ENCODE measurements at places on chromosomes 7 and 10. TPM values are rescaled to one million over a fixed set of nuclear protein-coding genes. Genes with fewer than 3 reads are reported as not detected.

LRRD1 gene
- total RNA-seq, result under 0.01 TPM

CHRM2 gene
- total RNA-seq, result not detected

ADCY1 gene
- total RNA-seq, result 0.67 TPM

ACBD7 gene
- 0.65 TPM for total RNA-seq

SPDYE6 gene
- 0.33 TPM for total RNA-seq

UTF1 gene
- not detected for total RNA-seq

RSBN1L gene
- 12.3 TPM for total RNA-seq

PBLD gene
- total RNA-seq, result 4.6 TPM

GPC2 gene
- total RNA-seq, result 6.5 TPM

TAS2R3 gene
- 0.98 TPM for total RNA-seq

ACTA2 gene
- total RNA-seq, result 16.3 TPM

THNSL1 gene
- total RNA-seq, result 2.0 TPM

ACTR3C gene
- 0.67 TPM for total RNA-seq

CPA4 gene
- 0.29 TPM for total RNA-seq

SBDS gene
- total RNA-seq, result 77.1 TPM

BMS1 gene
- 22.2 TPM for total RNA-seq

FIGNL1 gene
- total RNA-seq, result 53.9 TPM

ZNF736 gene
- total RNA-seq, result 10.4 TPM

TACC2 gene
- total RNA-seq, result 18.5 TPM

SEMA3A gene
- 23.2 TPM for total RNA-seq

TRPV5 gene
- 0.10 TPM for total RNA-seq

PDE1C gene
- total RNA-seq, result 1.8 TPM

KLF14 gene
- total RNA-seq, result not detected

AMPH gene
- total RNA-seq, result 0.10 TPM

GCK gene
- total RNA-seq, result 0.19 TPM

NME8 gene
- total RNA-seq, result not detected

SPDYE9 gene
- total RNA-seq, result not detected

HOXA7 gene
- 5.6 TPM for total RNA-seq

CCDC3 gene
- under 0.01 TPM for total RNA-seq
